ENCODE measurements at places on chromosomes 16 and 17. TPM values are rescaled to one million over a fixed set of nuclear protein-coding genes. Genes with fewer than 3 reads are reported as not detected.

GRCh38 chr17:45783593-45784292 lies 377 bp upstream of the CRHR1 start:
- no peaks in the 10 kb centered on the region for H3K36me3 ChIP-seq
- peaks cover 35% of the 10 kb centered on the region for H3K27me3 ChIP-seq
- H3K4me3 ChIP-seq: no peak overlapping the region
- DNase-seq: no peak

GRCh38 chr16:17368951-17369350 lies 101.8 kb downstream of the XYLT1 start:
- peak overlapping the region; percentile 76 for H3K27ac ChIP-seq
- H3K27me3 ChIP-seq: no peaks in the 10 kb centered on the region
- peaks cover 37% of the 10 kb centered on the region for H3K4me1 ChIP-seq
- H3K4me3 ChIP-seq: peak overlapping the region; percentile 15
- no peak for DNase-seq

DNA sequence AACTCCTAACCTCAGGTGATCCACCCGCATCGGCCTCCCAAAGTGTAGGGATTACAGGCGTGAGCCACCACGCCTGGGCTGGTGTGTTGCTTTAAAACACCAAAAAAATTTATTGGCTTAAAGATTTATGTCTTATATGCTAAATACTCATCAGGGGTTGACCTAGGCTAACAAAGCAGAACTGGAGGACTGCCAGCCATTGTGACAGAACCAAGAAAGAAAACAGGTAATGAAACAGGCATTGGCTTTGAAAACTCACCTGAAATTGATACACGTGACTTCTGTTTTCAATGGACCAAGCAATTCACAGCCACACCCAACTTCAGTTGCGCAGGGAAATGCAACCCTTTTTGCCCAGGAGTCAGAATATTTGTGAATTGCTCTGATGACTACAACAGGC lies 4.9 kb upstream of the PHAF1 start:
- H3K36me3 ChIP-seq: peaks cover 8% of the 10 kb centered on the region
- no peaks in the 10 kb centered on the region for H3K27me3 ChIP-seq
- no peak overlapping the region for H3K4me3 ChIP-seq
- peak overlapping the region; percentile 28 for H3K27ac ChIP-seq

- peak overlapping the region; percentile 99 for H3K27ac ChIP-seq
- no peaks in the 10 kb centered on the region for H3K27me3 ChIP-seq
- DNase-seq: peak; percentile 91
- peak overlapping the region; percentile 82 for H3K4me3 ChIP-seq
Observed at GRCh38 chr17:1455291-1455796, 688 bp downstream of the CRK start.

GRCh38 chr17:62809656-62810055 lies 1.5 kb upstream of the MARCHF10 start:
- peaks cover 4% of the 10 kb centered on the region for H3K27me3 ChIP-seq
- H3K36me3 ChIP-seq: no peaks in the 10 kb centered on the region
- H3K27ac ChIP-seq: no peak overlapping the region
- peaks cover 3% of the 10 kb centered on the region for H3K4me1 ChIP-seq
- no peak for DNase-seq

DNA sequence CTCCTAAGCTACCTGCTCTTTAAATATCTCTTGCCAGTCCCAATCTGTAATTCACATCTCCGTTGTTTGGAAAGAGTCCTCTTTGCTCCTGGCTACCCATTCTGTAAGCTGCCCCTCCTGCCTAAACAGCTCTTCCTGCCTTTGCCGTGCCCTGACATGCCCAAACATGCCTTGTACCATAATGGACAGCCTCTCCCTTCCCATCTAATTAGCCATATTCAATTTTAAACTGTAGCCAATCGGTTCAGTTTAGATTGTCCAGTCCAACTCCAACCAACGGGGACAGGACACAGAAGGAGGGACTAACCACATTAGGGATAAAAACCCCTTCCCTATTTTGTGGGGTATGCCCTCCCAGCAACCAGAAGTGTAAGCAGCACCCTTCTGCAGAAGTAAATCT lies 30.6 kb upstream of the CLEC3A start:
- no peaks in the 10 kb centered on the region for H3K36me3 ChIP-seq
- no peaks in the 10 kb centered on the region for H3K4me1 ChIP-seq
- no peak overlapping the region for H3K27ac ChIP-seq
- no peak overlapping the region for H3K4me3 ChIP-seq

DNA sequence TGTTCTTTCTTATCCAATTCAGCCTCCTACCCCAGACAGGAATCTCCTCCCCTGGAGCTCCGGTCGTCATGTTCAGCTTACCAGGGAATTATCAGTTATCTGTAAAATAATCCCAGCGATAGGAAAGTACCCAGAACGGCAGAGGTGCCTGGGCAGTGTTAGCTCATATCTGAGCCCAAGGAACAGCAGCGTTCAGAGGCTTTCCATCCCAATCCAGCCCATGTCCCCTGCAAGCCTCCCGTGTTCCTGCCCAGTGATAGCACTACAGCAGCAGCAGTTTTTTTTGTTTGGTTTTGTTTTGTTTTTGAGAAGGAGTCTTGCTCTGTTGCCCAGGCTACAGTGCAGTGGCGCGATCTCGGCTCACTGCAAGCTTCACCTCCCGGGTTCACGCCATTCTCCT lies 158.2 kb downstream of the CMIP start:
- H3K4me1 ChIP-seq: peaks cover 32% of the 10 kb centered on the region
- no peak overlapping the region for H3K27ac ChIP-seq
- peaks cover 3% of the 10 kb centered on the region for H3K36me3 ChIP-seq
- H3K27me3 ChIP-seq: no peaks in the 10 kb centered on the region

- peaks cover 31% of the 10 kb centered on the region for H3K4me1 ChIP-seq
- no peaks in the 10 kb centered on the region for H3K27me3 ChIP-seq
- H3K27ac ChIP-seq: peak overlapping the region; percentile 11
Observed at GRCh38 chr16:19127205-19127604, 13.4 kb downstream of the ITPRIPL2 start.

- no peaks in the 10 kb centered on the region for H3K36me3 ChIP-seq
- no peak overlapping the region for H3K27ac ChIP-seq
- H3K27me3 ChIP-seq: no peaks in the 10 kb centered on the region
- DNase-seq: no peak
- H3K4me1 ChIP-seq: no peaks in the 10 kb centered on the region
- H3K4me3 ChIP-seq: no peak overlapping the region
Observed at GRCh38 chr16:86994651-86995171, 322.5 kb downstream of the C16orf95 start.

- DNase-seq: no peak
- H3K27me3 ChIP-seq: no peaks in the 10 kb centered on the region
- no peak overlapping the region for H3K4me3 ChIP-seq
- H3K27ac ChIP-seq: no peak overlapping the region
Observed at GRCh38 chr17:13544765-13545164, 57.0 kb downstream of the HS3ST3A1 start.

- H3K4me1 ChIP-seq: peaks cover 20% of the 10 kb centered on the region
- no peak overlapping the region for H3K27ac ChIP-seq
- DNase-seq: peak; percentile 68
- no peaks in the 10 kb centered on the region for H3K27me3 ChIP-seq
- H3K36me3 ChIP-seq: peaks cover 34% of the 10 kb centered on the region
- no peak overlapping the region for H3K4me3 ChIP-seq
Observed at GRCh38 chr16:2238838-2239675, 2.8 kb downstream of the DNASE1L2 start.

- no peaks in the 10 kb centered on the region for H3K27me3 ChIP-seq
- H3K4me1 ChIP-seq: peaks cover 67% of the 10 kb centered on the region
- DNase-seq: no peak
- H3K27ac ChIP-seq: peak overlapping the region; percentile 95
Observed at GRCh38 chr16:20903899-20904506, 3.4 kb downstream of the LYRM1 start.

DNA sequence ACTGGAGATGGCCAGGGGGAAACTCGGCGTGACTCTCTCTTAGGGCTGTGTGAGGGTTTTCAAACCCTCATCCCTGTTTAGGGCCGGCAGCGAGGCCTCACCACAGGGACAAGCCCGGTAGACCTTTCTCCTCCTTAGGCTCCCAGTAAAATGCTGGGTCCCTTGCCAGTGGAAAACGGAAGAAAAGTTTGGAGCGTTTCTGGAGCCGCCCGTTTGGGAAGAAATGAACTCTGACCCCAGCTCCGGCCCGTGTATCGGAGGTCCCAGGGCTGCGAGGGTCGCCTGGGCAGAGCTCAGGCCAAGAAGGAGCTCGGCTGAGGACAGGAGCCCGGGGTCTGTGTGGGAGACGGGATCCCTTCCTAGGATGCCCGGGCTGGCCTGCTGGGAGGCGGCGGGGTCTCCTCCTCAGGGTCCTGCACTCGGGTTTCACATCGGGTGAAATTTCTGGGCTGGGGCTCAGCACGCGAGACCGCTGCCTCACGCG lies 23.2 kb downstream of the ZNF213 start:
- peaks cover 3% of the 10 kb centered on the region for H3K4me1 ChIP-seq
- no peak for DNase-seq
- H3K27me3 ChIP-seq: no peaks in the 10 kb centered on the region
- no peaks in the 10 kb centered on the region for H3K36me3 ChIP-seq
- peak overlapping the region; percentile 88 for H3K27ac ChIP-seq
- H3K4me3 ChIP-seq: peak overlapping the region; percentile 71

DNA sequence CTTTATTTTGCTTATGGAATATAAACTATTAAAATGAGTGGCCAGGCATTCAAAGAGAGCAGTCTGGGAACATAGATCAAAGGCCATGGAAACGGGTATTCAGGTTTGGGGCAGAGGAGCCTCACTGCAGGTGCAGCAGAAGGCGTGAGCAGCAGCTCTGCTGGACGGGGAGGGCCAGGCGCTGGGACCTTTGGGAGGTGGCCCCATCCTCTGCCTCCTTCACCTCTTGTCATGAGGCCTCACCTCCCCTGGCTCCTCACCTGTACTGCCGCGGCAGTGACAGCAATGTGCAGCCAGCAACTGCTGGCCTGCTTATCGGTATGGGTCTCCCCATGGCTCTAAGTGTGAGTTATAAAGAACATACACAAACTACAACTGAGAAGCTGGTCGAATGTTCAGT lies 109.4 kb downstream of the CDK5R1 start:
- no peaks in the 10 kb centered on the region for H3K4me1 ChIP-seq
- H3K27ac ChIP-seq: no peak overlapping the region
- H3K36me3 ChIP-seq: no peaks in the 10 kb centered on the region
- no peaks in the 10 kb centered on the region for H3K27me3 ChIP-seq
- no peak for DNase-seq

GRCh38 chr17:73679476-73679875 lies 35.2 kb upstream of the SDK2 start:
- no peaks in the 10 kb centered on the region for H3K4me1 ChIP-seq
- no peak overlapping the region for H3K4me3 ChIP-seq
- no peaks in the 10 kb centered on the region for H3K27me3 ChIP-seq

DNA sequence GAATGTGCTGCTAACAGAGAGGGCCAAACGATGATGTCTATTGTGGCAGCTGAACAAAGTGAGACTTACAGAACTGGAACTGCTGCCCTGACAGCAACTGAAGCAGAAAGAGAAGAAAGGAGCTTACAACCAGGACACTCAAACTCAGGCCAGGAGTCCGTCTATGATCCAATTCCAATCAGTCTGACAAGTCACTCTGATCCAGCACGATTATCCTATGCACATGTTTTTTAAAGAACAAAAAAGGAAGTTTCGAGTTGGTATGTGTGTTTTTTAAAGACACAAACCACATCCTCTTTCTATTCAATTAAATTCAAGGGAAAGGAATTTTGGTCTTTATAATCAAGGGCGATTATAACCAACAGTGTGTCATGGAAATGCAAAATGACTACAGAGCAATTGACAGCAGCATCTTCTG lies 42.4 kb upstream of the MTMR4 start:
- no peaks in the 10 kb centered on the region for H3K36me3 ChIP-seq
- H3K4me1 ChIP-seq: no peaks in the 10 kb centered on the region
- no peak overlapping the region for H3K4me3 ChIP-seq
- DNase-seq: no peak
- no peak overlapping the region for H3K27ac ChIP-seq
- H3K27me3 ChIP-seq: no peaks in the 10 kb centered on the region

DNA sequence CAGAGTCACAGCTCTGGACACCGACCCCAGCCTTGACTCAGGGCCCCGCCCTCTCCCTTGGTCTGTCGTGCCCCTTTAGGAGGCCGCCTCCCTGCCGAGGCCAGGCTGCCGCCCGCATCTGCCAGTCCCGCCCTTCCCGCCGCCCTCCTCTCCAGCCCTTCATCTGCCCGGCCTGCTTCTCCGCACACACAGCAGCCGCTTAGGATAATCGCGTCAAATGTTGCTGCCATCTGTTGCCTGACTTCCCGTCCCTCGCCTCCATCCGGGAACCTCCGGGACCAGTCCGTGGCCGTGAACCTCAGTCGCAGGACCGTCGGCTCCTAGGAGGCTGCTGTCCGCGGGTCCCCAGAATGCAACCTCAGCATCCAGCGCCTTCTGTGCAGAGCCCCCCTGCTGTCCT lies 11.9 kb downstream of the GSE1 start:
- no peak for DNase-seq
- H3K27ac ChIP-seq: no peak overlapping the region
- H3K4me1 ChIP-seq: peaks cover 57% of the 10 kb centered on the region
- H3K27me3 ChIP-seq: no peaks in the 10 kb centered on the region

GRCh38 chr17:77959126-77959925 lies 823 bp downstream of the TNRC6C start:
- H3K36me3 ChIP-seq: no peaks in the 10 kb centered on the region
- H3K4me3 ChIP-seq: peak overlapping the region; percentile 91
- H3K27ac ChIP-seq: peak overlapping the region; percentile 86
- DNase-seq: no peak
- peaks cover 39% of the 10 kb centered on the region for H3K4me1 ChIP-seq

GRCh38 chr17:861364-861763 lies 79.2 kb downstream of the MRM3 start:
- H3K4me3 ChIP-seq: no peak overlapping the region
- DNase-seq: no peak
- peaks cover 18% of the 10 kb centered on the region for H3K4me1 ChIP-seq
- H3K27me3 ChIP-seq: no peaks in the 10 kb centered on the region
- no peaks in the 10 kb centered on the region for H3K36me3 ChIP-seq

DNA sequence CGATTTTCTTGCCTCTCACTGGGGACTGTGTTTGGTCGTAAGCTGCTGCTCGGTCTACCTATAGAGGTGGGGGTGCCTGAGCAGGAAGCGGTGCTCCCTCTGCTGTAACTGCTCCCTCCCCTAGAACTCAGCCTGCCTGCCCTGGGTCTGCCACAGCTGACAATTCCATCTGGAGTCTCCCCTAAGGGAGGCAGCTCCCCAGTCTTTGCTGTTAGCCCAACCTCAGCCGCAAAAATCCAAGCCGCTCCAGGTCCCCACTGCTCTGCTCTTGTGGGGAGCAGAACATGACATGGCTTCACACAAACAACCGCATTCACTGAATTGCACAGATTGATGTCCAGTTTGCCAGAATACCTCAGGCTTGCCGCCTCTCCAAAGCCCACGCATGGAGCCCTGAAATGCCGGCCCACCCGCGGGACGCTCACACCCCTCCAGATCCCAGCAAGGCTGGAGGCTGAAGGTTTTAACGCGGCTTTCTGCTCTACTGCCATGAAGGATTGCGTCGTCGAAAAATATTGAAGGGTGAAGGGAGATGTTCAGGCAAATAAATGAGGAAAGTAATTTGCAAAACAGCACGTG lies 221.5 kb upstream of the FOXF1 start:
- no peaks in the 10 kb centered on the region for H3K4me1 ChIP-seq
- no peak overlapping the region for H3K4me3 ChIP-seq
- no peaks in the 10 kb centered on the region for H3K36me3 ChIP-seq
- H3K27me3 ChIP-seq: peaks cover 15% of the 10 kb centered on the region

- H3K27ac ChIP-seq: no peak overlapping the region
- no peaks in the 10 kb centered on the region for H3K36me3 ChIP-seq
- H3K27me3 ChIP-seq: no peaks in the 10 kb centered on the region
Observed at GRCh38 chr16:86428729-86429517, 81.4 kb upstream of the FOXF1 start.

Gene GRIN2C
- not detected for total RNA-seq

Gene MYL11
- 1.6 TPM for total RNA-seq

Gene HOXB1
- total RNA-seq: not detected

Gene MAPT
- total RNA-seq: 2.6 TPM

Gene SLC16A13
- total RNA-seq: 12.0 TPM

Gene NOS2
- 0.29 TPM for total RNA-seq

Gene GINS3
- total RNA-seq: 1.4 TPM
